Central memory CD8-positive, alpha-beta T cell (primary cell): ENCODE measurements at places on chromosomes 11 and 22.

DNA sequence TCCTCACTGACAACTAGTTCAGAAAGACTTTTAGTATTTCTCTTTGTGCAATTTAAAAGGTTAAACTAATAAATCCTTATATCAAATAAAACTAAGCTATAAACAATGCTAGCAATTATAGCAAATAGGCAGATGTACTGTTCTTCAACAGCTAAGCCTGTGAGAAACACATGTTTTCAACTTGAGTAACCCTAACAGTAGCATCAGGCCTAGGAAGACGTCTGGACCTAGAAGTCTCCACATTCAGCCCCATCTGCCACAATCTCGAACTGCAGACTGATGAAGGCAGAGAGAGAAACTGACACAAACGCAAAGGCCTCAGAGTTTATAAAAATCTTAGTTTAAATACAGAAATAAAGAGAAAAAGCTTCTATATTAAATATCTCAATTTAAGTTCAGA, 2.5 kb downstream of the ST13 start:
- DNase-seq = no peak

- DNase-seq = peak; percentile 57
Observed at GRCh38 chr11:2092956-2093412, 46.2 kb downstream of the IGF2 start.

GRCh38 chr11:39345834-39346442, 2113.5 kb downstream of the LRRC4C start:
- DNase-seq = no peak

- no peak for DNase-seq
Observed at GRCh38 chr11:120703358-120704152, 192.0 kb downstream of the GRIK4 start.

GRCh38 chr11:116948391-116948790, 111.0 kb upstream of the APOA1 start:
- no peak for DNase-seq

- no peak for DNase-seq
Observed at GRCh38 chr11:36149538-36150242, 139.5 kb downstream of the COMMD9 start.
